ENCODE measurements at places on chromosomes 2 and 18. TPM values are rescaled to one million over a fixed set of nuclear protein-coding genes. Genes with fewer than 3 reads are reported as not detected.

DNA sequence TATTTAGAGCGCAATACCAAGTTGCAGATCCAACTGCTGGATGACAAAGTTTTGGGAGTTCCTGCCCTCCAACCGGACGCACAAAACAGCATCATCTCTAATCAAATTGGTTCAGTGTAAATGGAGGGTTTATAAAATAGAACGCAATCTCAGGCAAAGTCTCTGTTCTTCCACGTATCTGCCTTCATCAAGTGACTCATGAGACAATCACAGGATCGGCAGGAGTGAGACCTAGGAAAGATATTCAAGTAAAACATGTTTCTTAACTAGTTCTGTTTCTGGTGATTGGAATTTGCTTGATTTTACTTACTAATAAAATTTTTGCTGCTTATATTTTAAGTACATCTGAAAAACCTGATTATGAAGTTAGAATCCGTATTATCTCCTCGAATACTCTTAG is 7.6 kb downstream of the FZD5 start:
- no peak overlapping the region for H3K4me3 ChIP-seq
- peaks cover 6% of the 10 kb centered on the region for H3K4me1 ChIP-seq
- no peaks in the 10 kb centered on the region for H3K36me3 ChIP-seq
- peaks cover 24% of the 10 kb centered on the region for H3K27me3 ChIP-seq

DNA sequence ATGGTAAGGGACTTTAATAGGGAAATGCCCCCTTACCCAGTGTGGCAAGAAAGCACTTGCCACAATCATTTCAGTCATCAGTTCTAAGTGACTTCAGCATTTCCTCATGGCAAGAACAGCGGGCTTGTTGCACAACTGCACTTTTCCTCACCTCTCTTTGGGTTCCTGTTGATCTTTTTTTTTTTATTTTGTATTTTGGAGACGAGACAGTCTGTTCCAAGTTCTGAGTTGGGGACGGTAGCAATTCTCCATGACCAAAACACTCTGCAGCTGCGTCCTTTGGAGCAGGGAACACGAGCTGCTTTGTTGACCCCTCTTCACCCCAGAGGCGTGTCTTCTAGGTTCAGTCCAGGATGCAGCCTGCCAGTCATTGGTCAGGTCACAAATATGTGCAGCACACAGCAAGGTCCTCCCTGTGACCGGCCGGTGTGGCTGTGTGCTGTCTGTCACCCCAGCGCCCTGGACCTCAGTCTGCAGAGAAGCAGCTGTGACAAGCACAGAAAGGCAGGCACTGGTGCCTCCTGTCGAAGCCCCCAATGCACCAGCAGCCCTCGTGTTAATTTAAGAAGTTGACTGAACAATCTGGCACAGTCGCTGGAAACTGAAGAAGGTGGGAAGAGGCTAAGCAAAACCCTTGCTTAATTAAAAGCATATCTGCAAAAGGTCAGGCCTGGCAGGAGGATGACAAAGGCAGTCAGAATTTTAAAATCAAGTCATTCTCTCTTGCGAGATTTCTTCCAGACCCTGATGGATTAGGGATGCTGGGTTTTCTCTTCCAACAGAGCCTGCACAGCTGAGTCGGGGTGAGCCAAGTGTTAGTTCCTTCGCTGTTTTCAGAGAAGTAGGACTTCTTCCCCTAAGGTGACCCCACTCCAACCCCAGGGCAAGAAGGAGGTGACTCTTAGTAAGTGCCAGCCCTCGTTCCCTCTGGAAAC is 96.7 kb upstream of the COPS8 start:
- peaks cover 7% of the 10 kb centered on the region for H3K27me3 ChIP-seq
- no peak for DNase-seq
- H3K27ac ChIP-seq: no peak overlapping the region
- H3K4me3 ChIP-seq: no peak overlapping the region
- H3K4me1 ChIP-seq: no peaks in the 10 kb centered on the region

GRCh38 chr2:230930928-230931555 is 6.0 kb upstream of the GPR55 start:
- H3K36me3 ChIP-seq: no peaks in the 10 kb centered on the region
- H3K27ac ChIP-seq: no peak overlapping the region
- no peak overlapping the region for H3K4me3 ChIP-seq
- H3K4me1 ChIP-seq: peaks cover 4% of the 10 kb centered on the region

DNA sequence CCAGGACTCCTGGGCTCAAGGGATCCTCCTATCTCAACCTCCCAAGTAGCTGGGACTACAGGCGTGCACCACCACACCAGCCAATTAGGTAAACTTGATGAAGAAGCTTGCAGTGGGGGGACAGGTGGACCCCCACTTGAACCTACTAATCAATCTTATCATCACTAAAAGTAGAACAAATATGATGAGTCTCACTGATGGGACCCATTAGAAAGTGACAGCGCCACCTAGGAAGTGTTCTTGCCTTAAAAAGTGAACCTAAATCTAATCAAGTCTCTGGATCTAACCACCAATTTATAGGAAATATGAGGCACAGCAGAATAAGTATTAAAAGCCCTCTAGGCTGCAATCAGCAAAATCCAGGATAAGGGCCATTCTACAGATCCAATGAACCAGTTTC is 79.2 kb downstream of the BIN1 start:
- peaks cover 11% of the 10 kb centered on the region for H3K4me1 ChIP-seq
- no peaks in the 10 kb centered on the region for H3K36me3 ChIP-seq
- H3K27me3 ChIP-seq: peaks cover 11% of the 10 kb centered on the region
- DNase-seq: no peak
- H3K4me3 ChIP-seq: no peak overlapping the region
- no peak overlapping the region for H3K27ac ChIP-seq

DNA sequence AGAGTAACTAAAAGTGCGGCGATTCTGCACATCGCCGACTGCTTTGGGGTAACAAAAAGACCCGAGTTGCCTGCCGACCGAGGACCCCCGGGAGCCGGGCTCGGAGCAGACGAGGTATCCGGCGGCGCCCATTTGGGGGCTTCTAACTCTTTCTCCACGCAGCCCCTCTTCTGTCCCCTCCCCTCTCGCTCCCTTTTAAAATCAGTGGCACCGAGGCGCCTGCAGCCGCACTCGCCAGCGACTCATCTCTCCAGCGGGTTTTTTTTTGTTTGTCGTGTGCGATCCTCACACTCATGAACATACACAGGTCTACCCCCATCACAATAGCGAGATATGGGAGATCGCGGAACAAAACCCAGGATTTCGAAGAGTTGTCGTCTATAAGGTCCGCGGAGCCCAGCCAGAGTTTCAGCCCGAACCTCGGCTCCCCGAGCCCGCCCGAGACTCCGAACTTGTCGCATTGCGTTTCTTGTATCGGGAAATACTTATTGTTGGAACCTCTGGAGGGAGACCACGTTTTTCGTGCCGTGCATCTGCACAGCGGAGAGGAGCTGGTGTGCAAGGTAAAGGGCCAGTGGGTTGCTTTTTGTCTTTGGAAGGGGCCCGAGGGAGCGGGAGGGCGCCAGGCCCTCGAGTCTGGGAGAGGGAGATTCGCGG is 1.4 kb downstream of the TRIB2 start:
- H3K4me3 ChIP-seq: peak overlapping the region; percentile 89
- H3K4me1 ChIP-seq: peaks cover 44% of the 10 kb centered on the region
- peaks cover 2% of the 10 kb centered on the region for H3K36me3 ChIP-seq
- peak overlapping the region; percentile 86 for H3K27ac ChIP-seq
- DNase-seq: peak; percentile 54

DNA sequence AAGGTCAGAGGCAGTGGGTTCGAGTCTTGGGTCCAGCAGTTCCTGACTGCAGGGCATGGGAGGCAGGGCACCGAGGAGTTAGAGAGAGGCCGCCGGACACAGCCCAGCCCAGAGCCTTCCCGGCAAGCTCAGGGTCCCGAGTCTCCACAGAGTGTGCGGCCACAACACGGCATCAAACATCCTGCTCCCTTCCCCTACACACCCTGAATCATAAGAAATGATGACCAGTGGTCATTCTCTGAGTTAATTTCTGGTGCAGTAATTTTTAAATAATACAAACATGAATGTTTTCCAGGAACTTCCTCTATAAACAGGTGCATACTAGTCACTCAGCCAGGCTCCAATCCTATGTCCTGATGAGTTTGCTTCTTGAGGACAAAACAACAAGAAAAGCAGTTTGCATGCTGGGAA is 118.0 kb downstream of the PXDN start:
- DNase-seq: no peak
- no peaks in the 10 kb centered on the region for H3K4me1 ChIP-seq
- H3K27me3 ChIP-seq: no peaks in the 10 kb centered on the region
- H3K4me3 ChIP-seq: no peak overlapping the region
- H3K36me3 ChIP-seq: no peaks in the 10 kb centered on the region

DNA sequence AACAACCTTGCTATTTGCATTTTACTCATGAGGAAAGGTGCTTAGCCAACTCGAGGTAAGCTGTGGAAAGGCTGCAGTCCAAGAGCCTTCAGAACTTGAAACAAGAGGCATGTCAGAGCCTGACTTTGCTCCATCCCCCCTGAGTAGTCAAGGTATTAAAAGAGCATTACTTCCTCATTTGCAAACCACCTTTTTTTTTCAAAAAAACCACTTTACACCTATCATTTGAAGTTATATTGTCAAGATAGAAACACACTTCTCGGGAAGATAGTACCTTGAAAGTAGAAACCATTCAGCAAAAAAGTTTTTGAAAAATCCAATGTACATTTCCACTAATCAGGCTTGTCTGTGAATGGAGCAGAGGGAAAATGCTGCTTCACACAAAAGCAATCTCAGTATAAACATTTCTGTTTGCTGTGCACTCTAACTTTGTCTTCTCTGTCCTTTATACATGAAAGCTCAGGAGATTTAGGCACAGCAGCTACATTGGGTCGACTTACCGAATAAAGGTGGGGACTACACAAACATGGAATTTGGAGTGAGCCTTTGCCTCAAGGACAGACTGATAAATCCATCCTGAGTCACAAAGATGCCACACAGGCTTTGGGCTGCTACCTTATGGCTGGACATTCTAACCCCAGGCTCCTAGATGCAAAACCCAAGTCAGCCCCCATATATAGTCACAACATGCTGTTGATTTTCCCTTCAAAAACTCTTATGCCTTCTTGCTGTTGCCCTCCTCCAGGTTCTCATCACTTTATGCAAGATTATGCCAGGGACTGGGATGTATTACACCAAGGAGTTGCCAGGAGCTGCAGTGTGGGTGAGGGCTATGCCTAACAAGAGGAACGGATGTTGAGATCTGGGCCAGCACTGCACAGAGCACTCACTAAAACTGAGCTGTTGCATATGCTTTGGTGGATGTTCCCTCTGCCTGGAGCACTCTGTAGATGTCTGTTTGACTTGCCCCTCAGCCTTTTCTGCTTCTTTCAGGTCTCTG is 41.4 kb upstream of the EML4 start:
- no peaks in the 10 kb centered on the region for H3K27me3 ChIP-seq
- peak overlapping the region; percentile 67 for H3K4me3 ChIP-seq
- DNase-seq: peak; percentile 65
- peaks cover 98% of the 10 kb centered on the region for H3K4me1 ChIP-seq
- H3K36me3 ChIP-seq: no peaks in the 10 kb centered on the region

GRCh38 chr2:71454221-71455010 is 1.1 kb downstream of the DYSF start:
- H3K4me3 ChIP-seq: no peak overlapping the region
- peaks cover 9% of the 10 kb centered on the region for H3K27me3 ChIP-seq
- H3K36me3 ChIP-seq: no peaks in the 10 kb centered on the region
- peaks cover 21% of the 10 kb centered on the region for H3K4me1 ChIP-seq
- no peak overlapping the region for H3K27ac ChIP-seq

GRCh38 chr2:216370961-216371712 is 1.1 kb downstream of the MARCHF4 start:
- no peak overlapping the region for H3K4me3 ChIP-seq
- H3K27ac ChIP-seq: no peak overlapping the region
- peaks cover 13% of the 10 kb centered on the region for H3K4me1 ChIP-seq
- no peak for DNase-seq
- no peaks in the 10 kb centered on the region for H3K36me3 ChIP-seq
- peaks cover 45% of the 10 kb centered on the region for H3K27me3 ChIP-seq

DNA sequence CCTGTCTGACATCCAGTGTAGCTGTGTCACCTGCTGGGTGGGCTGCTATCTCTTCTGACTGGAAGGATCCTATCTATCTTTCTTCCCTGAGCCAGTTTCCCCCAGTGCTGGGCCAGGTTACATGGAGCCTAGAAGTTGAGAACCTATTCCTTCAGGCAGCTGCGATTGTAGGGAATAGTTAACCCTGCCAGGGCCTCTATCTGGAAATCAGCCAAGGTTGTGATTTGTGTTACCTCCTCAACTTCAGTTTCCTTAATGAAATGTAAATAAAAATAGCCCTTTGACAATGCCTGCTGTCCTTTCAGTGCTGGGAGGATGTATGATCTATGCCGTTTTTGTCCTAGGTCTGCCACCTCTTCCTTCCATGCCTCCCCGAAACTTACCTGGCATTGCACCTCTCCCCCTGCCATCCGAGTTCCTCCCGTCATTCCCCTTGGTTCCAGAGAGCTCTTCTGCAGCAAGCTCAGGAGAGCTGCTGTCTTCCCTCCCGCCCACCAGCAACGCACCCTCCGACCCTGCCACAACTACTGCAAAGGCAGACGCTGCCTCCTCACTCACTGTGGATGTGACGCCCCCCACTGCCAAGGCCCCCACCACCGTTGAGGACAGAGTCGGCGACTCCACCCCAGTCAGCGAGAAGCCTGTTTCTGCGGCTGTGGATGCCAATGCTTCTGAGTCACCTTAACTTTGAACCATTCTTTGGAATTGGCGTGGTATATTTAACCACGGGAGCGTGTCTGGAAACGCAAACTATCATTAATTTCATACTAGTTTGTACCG is 36.6 kb downstream of the GORASP2 start:
- H3K36me3 ChIP-seq: peaks cover 66% of the 10 kb centered on the region
- H3K4me3 ChIP-seq: no peak overlapping the region
- DNase-seq: no peak
- no peak overlapping the region for H3K27ac ChIP-seq
- H3K27me3 ChIP-seq: no peaks in the 10 kb centered on the region
- no peaks in the 10 kb centered on the region for H3K4me1 ChIP-seq

DNA sequence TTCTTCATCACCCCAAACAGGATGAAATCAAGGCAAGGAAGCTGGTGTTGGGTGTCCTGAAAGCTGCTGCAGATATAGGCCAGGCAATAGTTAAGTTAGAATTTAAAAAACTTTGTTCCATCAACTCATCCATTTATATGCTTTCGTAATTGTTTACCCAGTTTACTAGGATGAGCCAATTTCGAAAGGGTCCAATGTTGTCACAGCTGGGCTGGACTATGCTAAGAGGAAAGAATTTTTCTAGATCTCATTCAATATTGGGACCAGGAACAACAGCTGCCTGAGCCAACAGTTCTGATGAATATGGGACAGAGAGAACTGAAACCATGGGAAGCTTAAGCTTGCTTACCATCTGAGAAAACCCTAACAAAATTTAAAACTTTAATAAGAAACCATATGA is 21.6 kb upstream of the SP3 start:
- H3K4me1 ChIP-seq: no peaks in the 10 kb centered on the region
- no peak overlapping the region for H3K4me3 ChIP-seq
- no peaks in the 10 kb centered on the region for H3K27me3 ChIP-seq

GRCh38 chr2:86562922-86563649 is at the start of gene CHMP3:
TSS of gene CHMP3 (minus strand) at chr2:86563443. CDS start at chr2:86563348, 95 bp downstream.
- no peaks in the 10 kb centered on the region for H3K27me3 ChIP-seq
- no peaks in the 10 kb centered on the region for H3K36me3 ChIP-seq
- peaks cover 38% of the 10 kb centered on the region for H3K4me1 ChIP-seq
- H3K4me3 ChIP-seq: peak within 1 kb of the TSS; percentile 98
- DNase-seq: peak; percentile 98
- peak within 1 kb of the TSS; percentile 98 for H3K27ac ChIP-seq

LRRFIP1 gene
- 183 TPM for total RNA-seq

CCDC102B gene
- 1.8 TPM for total RNA-seq
